ENCODE measurements at places on chromosomes 2 and 18. TPM values are rescaled to one million over a fixed set of nuclear protein-coding genes. Genes with fewer than 3 reads are reported as not detected.

DNA sequence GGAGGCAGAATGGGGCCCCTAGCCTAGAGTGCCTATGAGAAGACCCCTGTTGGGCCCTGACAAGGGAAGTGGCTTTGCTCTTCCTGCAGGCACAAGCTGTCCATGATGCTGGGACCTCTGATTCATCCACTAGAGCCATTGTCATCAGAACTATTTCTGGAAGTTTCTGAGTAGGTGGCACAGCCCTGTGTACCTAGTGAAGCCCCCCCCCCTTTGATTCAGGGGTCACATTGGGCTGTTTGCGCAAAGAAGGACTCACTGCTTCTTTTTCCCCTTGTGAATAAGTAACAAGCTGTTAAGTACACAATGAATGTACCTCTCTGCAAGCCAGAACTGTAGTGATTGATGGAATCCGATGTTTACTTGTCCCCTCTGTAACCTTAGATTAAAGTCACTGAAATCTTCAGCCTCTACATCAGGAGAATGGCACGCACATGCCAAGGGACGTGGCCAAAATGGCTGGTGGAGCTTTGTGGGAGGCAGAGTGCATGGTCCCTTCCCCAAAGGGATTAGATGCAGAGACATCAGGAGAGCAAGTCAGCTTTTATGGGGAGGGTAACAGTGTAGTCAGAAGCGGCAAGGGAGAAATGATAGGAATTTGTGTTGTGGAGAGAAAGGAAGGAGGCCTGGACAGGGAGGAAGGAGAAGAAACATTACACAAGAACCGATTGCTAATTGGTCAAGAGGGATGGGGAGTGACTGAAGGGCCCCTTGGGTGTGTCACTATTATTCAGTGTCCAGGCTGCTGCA, 267.6 kb upstream of the RAB12 start:
- DNase-seq, result no peak

DNA sequence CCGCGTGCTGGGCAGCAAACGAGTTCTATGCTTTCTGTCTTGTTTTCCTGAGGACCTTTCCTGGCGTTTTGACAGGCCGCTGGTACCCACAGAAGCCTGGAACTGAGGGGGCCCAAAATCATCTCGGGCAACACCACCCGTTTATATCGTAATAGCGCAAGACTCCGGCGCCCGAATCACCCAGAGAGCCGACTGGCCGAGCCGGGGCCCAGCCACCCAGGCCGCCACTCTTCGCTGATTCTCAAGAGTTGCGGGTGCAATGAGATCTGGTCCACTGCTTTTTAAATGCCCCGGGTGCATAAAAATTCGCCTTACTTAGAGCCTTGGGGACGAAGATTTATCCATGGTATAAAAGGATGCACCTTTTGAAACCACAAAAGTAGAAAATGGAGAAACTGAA, 6.2 kb upstream of the SPATA3 start:
- no peak for DNase-seq

NOL4 gene
- not detected for total RNA-seq

BZW1 gene
- total RNA-seq, result 63.2 TPM

AMER3 gene
- not detected for total RNA-seq

ALLC gene
- total RNA-seq, result not detected

DNA sequence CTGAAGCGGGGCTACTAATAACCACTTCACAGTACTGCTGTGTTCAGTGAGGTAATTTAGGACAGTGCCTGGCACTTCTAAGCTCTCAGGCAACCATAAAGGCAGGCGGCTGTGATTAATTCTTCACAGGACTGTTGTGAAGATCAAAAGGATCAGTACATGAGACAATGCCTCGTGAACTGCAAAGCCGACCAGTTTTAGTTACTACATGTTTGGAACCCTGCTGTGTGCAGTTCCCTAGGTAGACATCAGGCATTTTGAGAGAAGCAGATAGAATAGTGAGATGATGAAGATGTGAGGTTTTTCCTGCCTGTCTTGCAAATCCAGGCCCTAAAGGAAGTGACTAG, 19.1 kb downstream of the EFHD1 start:
- no peak for DNase-seq
